ENCODE measurements at places on chromosomes 6 and 20. TPM values are rescaled to one million over a fixed set of nuclear protein-coding genes. Genes with fewer than 3 reads are reported as not detected.

GRCh38 chr20:35523298-35523888 lies 6.1 kb downstream of the C20orf173 start:
- no peak for DNase-seq

- peak; percentile 69 for DNase-seq
These were observed 716 bp downstream of the SHPRH start for GRCh38 chr6:145963216-145964068.

The EMILIN3 gene
- total RNA-seq = not detected

DNA sequence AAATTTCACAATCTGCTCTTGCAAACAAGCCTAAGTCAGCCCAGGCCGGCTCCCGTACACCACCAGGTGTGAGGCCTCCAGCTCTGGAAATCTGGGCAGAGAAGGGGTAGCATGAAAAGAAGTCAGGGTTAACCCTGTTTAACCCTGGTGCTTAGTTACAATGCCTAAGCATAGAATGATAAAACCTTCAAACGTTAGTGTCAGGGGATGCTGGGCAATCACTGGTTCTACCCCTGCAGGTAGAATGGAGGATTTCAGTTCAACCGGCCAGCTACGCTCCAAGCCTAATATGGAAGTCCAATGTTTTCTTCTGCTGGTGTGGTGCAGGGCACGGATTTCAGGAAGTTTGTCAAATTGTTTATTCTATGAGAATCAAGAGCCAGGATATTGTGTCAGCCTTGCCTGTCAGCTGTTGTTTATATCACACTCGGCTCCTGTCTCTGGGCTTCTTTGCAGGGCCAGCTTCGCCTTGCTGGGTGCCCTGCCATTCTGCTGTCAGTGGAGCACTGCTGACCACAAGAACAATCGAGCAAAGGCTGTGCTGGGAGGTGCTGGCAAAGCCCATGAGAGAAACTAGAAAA lies 20.2 kb upstream of the CD93 start:
- peak; percentile 92 for DNase-seq

The ZC2HC1B gene
- not detected for total RNA-seq

DNA sequence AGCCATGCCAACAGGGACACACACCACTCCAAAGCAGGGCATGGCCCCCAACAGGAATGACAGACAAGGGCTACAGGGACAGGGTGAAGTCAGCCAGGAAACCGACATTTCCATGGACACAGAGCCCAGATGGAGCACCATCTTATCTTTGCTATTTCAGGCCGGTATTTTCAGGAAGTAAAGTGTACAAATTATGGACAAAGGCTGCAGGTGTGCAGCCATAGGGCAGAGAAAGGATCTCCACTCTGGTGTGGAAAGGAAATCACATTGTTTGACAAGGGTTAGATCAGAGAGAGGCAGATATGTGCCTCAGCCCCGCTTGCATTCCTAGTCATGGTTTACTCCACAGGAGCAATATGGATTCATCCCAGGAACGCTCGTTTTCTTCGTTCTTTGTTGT lies 81.7 kb upstream of the SLC22A23 start:
- DNase-seq = peak; percentile 64

GRCh38 chr6:141752677-141753076 lies 380.0 kb upstream of the GJE1 start:
- peak; percentile 23 for DNase-seq

DNA sequence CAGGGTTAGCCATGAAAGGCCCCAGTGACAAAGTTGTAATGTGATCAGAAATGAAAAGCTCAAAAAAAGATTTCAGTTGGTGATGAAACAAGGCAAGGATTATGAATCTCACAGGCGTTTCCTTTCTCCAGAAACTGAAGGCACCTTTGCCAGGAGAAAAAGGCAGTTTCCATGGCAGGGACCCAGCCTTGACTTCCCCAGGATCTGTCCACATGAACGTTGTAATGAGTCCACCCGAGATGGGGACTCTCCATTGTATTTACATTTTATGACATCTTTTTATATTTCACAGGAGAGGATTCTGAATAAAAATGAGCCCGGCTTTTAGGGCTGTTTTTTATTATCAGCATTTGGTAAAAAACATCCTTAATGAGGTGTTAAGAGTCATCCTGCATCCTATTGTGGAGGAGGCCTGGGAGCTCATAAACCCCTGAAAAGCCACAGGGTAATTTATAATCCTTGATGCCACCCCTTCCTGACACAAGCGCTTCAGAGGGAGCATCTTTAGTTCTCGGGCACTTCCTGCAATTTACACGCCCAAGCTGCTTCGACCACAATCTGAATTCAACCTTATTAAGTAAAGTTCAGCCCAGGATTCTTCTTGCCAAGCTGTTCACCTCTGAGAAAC lies 74.1 kb upstream of the SALL4 start:
- DNase-seq = no peak

- no peak for DNase-seq
These were observed 142.1 kb upstream of the SULF2 start for GRCh38 chr20:47927385-47927851.

DNA sequence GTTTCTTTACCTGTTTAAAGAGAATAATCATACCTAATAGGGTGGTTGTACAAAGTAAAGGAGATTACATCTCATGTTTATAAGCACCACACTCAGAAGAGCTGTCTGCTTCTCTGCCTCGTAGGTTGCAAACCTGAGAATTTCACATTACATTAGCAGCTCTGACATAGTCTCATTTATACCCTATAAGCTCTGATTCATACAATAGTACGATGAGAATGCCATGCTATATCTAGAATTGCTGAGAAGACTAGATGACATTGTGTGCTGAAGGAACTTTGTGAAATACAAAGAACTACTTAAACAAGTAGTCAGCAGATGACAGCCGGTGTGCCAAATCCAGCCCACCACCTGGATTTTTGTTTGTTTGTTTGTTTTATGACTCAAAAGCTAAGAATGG lies 121.2 kb downstream of the ADAT2 start:
- no peak for DNase-seq

- peak; percentile 64 for DNase-seq
These were observed 55.0 kb upstream of the VSX1 start for GRCh38 chr20:25136643-25137559.

The RRP36 gene
- 64.9 TPM for total RNA-seq

The SOX18 gene
- 29.6 TPM for total RNA-seq

The ZNF311 gene
- 0.22 TPM for total RNA-seq

- no peak for DNase-seq
These were observed 20.7 kb upstream of the TBC1D22B start for GRCh38 chr6:37236921-37237320.

The MMP24 gene
- total RNA-seq = 0.20 TPM

- DNase-seq = peak; percentile 88
These were observed 648.8 kb upstream of the AGPAT4 start for GRCh38 chr6:161922631-161923119.

GRCh38 chr6:159727717-159728445 lies 575 bp downstream of the WTAP start:
- peak; percentile 47 for DNase-seq

- peak; percentile 70 for DNase-seq
These were observed 142.9 kb upstream of the OLIG3 start for GRCh38 chr6:137637121-137637520.

The FAXC gene
- total RNA-seq = 1.3 TPM

DNA sequence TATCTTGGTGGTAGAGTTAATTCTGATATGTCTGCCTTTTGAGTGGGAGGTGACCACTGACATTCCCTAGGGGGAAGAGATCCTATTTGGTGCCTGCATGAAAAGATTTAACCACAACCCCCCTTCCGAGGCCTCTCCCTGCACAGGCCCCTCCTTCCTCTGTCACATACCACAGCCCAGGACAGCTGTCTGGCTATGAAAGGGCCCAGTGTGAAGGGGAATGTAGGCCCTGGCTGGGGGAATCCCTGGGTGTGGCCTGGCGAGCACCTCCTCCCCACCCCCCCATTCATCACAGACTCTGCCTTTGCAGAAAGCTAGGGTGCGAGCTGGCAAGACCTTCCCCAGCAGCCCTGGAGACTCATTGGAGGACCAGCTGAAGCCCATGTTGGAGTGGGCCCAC lies 27.4 kb upstream of the MAPRE1 start:
- no peak for DNase-seq

The CD40 gene
- 2.2 TPM for total RNA-seq

The TFEB gene
- total RNA-seq = 5.0 TPM

DNA sequence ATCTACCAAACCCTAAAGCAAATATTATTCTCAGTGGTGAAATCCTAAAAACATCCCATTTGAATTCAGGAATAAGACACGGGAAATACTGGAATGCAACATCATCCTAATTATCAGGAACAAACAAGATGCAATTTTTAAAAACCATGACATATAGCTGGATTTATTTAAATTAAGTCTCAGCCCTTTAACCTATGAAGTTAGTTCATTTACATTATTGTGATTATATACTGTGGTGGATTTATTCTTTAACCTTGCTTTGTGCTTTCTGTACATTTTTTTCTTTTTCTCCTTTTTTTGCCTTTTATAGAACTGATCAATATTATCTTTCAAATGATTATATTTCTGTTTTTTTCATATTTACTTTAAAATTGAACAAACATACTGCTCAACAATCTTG lies 59.8 kb upstream of the ARMC2 start:
- DNase-seq = no peak

DNA sequence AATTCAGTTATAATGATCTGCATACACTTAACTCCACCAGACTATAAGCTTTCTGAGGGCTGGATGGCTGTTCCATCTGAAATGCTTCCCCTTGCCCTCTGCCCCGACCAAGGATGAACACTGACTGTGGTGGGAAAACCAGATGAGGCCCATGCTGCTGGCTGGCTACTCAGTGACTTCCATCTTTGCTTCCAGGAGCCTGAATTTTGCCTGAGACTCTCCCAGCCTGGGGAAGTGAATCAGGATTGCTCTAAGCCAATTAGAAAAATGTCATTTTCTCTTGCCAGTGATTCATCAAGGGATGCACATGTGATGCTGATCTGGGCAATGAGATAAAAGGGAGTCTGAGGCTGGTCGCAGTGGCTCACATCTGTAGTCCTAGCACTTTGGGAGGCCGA lies 1.7 kb upstream of the TOMM34 start:
- no peak for DNase-seq

DNA sequence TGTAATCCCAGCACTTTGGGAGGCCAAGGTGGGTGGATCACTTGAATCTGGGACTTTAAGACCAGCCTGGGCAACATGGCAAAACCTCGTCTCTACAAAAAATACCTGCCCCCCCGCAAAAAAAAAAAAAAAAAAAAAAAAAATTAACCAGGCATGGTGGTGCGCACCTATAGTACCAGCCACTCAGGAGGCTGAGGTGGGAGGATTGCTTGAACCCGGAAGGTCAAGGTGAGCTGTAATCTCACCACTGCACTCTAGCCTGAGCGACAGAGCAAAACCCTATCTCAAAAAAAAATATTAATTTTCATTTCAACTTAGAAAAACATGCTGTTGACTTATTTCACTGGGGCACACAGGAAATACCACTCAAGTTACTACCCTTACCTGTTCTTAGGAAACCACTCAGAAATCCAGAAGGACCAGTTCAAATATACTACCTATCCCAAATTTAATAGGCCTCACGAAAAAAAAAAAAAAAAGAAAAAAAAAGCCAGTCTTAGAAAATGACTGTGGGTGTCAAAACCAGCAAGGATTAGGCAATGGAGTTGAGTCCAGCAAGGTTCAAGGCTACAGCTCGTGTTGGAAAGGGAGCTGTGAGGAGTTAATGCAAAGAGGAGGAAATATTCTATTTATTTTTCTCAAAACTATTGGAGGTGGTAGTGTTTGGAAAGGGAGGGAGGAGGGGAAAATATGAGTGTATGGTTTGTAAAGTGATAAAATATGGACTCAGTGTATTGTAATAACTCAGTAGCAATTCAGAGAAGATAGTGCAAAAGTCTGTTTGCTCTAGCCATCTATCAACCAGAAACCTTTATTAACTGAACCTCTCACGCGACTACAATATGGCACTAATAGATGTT lies 33.9 kb upstream of the PIM1 start:
- no peak for DNase-seq

DNA sequence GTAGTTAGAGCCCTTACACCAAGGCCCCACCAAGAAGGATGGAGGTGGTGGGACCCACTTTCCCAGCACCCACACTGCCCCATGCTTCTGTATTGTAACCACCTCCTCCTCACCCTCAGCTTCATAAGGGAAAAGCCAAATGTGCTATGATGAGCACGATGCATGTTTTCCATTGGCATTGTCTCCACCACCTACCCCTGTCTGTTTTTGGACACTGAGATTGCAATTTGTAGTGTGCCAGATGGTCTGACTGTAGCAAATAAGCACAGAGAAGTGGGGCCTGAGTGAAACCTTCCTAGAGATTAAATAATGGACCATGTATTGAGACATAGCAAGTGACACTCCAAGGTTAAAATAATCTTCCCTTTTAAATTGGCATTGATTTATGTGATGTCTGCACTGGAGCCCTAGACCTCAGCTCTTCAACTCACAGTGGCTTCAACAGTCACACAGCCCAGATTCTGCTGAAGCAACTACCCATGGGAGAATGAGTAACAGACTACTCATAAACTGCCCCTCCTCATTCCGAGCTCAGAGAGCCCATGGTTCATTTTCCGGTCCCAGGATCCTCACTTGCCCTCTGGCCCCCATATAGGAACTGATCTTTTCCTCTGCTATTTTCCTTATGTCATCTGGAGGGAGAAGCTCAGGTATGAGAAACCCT lies 177.9 kb downstream of the COL9A1 start:
- DNase-seq = peak; percentile 58

DNA sequence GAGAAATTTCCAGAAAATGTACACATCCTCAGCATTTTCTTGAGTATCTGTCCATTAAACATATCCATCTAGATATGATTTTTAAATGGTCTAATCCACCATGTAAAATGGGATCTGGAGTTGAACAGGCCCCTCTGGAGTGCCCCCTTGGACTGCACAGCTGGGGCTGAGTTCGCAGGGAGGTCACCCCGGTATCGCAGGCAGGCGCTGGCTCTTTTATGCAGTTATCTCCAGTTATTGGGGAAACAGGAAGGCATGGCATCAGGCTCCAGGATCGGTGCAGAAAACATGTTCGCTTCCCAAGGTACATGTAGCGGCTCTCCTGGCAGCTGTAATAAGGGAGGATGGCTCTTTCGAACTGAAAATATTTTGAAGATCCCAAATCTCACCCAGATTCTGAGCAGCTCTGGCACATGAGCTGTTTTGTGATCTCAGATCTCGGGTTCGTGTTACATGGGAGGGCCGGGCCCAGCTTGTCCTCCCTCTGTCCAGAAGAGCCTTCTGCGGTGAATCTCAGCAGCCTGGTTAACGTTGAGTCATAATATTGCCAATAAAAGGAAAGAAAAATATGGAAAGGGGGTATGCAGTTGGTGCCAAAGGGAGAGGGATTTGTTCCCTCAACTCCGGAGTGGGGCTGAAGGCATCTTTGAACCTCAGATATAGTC lies 167.7 kb downstream of the EYA2 start:
- DNase-seq = no peak

DNA sequence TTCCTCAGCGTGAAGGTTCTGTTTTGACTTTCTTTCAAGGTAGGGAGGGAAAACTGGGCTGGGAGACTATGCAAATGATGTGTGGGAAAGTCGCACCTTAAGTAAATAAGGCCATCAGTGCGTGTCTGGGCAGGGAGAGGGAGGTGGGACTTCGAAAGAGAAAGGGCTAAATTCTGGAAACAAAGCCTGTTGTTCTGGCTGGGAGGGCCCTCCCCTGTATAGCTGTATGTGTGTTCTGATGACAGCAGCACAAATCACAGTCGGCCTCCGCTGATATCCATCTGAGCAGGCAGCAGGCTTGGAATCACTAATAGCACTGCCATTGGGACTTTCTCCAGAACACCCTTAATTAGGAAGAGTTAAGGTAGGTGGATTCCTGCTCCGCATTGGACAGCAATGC lies 19.2 kb downstream of the JAG1 start:
- DNase-seq = peak; percentile 57
